ENCODE measurements at places on chromosomes 11 and 22.

GRCh38 chr11:65502555-65503367 lies 3.9 kb downstream of the MALAT1 start:
- DNase-seq: peak; percentile 39

DNA sequence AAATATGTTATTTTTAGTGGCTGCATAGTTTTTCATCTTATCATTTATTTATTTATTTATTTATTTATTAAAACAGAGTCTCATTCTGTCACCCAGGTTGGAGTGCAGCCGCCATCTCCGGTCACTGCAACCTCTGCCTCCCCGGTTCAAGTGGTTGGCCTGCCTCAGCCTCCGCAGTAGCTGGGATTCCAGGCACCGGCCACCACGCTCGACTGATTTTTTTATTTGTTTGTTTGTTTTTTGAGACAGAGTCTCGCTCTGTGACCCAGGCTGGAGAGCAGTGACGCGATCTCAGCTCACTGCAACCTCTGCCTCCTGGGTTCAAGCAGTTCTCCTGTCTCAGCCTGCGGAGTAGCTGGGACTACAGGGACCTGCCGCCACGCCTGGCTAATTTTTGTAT lies 262.9 kb upstream of the DDI1 start:
- no peak for DNase-seq

- no peak for DNase-seq
These were observed 21.5 kb downstream of the NFAM1 start for GRCh38 chr22:42410708-42411107.

- no peak for DNase-seq
These were observed 7.8 kb upstream of the NLRP10 start for GRCh38 chr11:7973011-7973410.

GRCh38 chr11:17801166-17801565 lies 66.6 kb downstream of the KCNC1 start:
- no peak for DNase-seq

Measured in NCI-H446 (cell line).